Hepatocyte (in vitro differentiated cells): ENCODE measurements at places on chromosomes 3 and 15.

GRCh38 chr3:124774327-124774718 is 44.1 kb downstream of the UMPS start:
- DNase-seq = peak; percentile 40

GRCh38 chr15:70495991-70496599 is 267.3 kb downstream of the UACA start:
- DNase-seq = no peak

DNA sequence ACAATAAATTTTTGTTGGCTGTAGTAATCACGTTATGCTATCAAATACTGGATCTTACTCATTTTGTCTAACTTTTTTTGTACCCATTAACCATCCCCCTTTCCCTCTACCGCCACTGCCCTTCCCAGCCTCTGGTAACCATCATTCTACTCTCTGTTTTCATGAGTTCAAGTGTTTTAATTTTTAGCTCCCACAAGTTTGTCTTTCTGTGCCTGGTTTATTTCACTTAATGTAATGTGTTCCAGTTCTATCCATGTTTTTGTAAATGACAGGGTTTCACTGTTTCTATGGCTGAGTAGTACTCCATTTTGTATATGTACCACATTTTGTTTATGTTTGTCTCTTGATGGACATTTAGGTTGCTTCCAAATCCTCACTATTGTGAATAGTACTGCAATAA is 52.1 kb downstream of the STARD9 start:
- DNase-seq = no peak

DNA sequence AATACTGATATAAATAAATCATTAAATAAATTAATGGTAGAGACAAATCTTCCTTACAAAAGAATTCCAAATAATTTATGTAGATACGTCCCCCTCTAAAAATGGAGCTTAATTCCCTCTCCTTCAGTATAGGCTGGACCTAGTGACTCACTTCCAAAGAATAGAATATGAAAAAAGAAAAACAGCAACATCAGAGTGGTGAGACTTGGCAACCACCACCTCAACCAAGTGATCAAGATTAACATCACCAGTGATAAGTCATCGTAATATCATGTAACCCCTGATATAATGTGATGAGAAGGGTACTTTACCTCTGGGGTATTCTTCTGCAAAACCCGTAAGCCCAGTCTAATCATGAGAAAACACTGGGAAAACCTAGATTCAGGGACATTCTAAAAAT is 13.4 kb downstream of the GOLGB1 start:
- DNase-seq = no peak

- no peak for DNase-seq
Measured at GRCh38 chr3:46908294-46908985, 30.9 kb downstream of the PTH1R start.

GRCh38 chr15:81388436-81388770 is 14.4 kb upstream of the TMC3 start:
- DNase-seq = no peak

- no peak for DNase-seq
Measured at GRCh38 chr3:47314056-47314764, 31.5 kb downstream of the KLHL18 start.

GRCh38 chr15:69513450-69513960 is 60.9 kb downstream of the RPLP1 start:
- DNase-seq = no peak

- no peak for DNase-seq
Measured at GRCh38 chr3:127694467-127695215, 21.9 kb downstream of the ABTB1 start.

- no peak for DNase-seq
Measured at GRCh38 chr15:75048394-75048793, 25.0 kb downstream of the PPCDC start.

- no peak for DNase-seq
Measured at GRCh38 chr3:33490641-33491241, 50.5 kb upstream of the UBP1 start.

DNA sequence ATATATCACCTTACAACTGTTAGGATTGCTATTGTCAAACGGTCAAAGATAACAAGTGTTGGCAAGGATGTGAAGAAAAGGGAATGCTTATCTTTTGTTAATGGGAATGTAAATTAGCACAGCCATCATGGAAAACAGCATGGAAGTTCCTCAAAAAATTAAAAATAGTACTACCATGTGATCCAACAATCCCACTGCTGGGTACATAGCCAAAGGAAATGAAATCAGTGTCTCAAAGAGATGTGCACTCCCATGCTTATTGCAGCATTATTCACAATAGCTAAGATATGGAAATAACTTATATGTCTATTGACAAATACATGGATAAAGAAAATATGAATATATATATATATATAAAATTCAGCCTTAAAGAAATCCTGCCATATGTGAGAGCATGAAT is 274.6 kb downstream of the EDEM1 start:
- no peak for DNase-seq

GRCh38 chr3:32004113-32004765 is 22.7 kb downstream of the ZNF860 start:
- DNase-seq = peak; percentile 15

GRCh38 chr15:66593219-66593780 is 27.5 kb upstream of the LCTL start:
- no peak for DNase-seq

DNA sequence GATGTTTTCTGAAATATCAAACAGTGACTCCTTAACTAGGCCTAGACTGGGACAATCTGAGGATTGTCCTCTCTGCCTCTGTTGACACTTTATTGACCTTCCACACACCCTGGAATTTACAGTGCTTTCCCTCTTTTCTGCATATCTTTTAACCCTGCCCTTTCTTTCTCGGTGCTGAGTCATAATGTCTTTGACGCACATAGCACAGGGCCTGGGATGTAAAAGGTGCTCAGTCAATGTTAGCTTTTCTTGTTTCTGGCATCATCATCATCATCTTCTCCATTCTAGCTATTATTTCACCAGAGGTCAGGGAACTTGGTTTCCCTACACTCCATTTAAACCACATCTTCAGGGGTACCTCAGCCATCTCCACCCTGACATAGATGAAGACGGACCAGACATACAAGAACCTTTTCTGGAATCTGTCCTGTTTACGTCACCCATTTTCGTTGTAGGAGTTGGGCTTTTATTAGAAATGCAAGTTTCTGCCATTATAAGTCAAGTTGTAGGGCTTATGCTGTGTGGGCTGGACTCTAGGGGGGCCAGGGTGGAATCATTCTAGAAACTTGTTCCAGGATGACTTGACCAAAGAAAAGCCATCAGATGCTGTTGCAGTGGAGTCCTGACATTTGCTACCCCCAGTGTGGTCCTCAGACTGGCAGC is 46.6 kb downstream of the ZBTB38 start:
- no peak for DNase-seq

- no peak for DNase-seq
Measured at GRCh38 chr3:142530296-142530695, 48.2 kb downstream of the ATR start.

GRCh38 chr3:107429320-107430181 is 52.3 kb downstream of the CCDC54 start:
- peak; percentile 90 for DNase-seq

DNA sequence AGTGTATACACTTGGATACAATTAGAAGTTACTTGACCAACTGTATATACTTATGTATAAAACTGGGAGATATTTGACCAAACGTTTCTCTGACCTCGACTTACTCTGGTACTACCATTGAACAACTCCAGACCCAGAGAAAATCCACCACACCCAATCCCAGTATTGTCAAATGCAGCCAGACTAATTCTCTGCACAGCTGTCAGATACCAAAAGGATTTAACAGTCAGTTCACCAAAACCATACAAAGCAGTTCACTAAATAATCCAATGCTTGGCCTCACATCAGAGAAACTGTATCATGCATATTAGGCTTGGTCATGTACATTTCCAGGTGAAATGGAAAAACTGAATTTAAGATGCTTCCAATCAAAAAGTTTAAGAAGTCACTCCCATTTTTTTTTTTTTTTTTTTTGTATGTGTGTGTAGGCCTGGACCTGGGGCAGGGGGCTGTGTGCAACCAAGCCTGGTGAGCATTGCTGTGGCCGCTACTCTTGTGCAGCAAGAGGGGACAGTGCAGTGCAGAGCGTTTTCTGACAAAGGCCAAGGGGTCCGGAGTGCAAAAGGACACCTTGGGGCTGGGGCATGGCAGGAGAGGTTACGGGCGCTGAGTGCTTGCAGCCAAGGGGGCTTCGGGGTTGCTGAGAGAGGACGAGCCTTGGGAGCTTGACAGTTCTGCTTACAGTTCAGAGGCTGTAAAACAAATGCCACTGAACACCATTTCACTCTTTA is 1.4 kb downstream of the TOMM70 start:
- DNase-seq = no peak

GRCh38 chr3:190180268-190180667 is 59.6 kb upstream of the P3H2 start:
- no peak for DNase-seq

- no peak for DNase-seq
Measured at GRCh38 chr3:10268930-10269329, 20.7 kb downstream of the TATDN2 start.

DNA sequence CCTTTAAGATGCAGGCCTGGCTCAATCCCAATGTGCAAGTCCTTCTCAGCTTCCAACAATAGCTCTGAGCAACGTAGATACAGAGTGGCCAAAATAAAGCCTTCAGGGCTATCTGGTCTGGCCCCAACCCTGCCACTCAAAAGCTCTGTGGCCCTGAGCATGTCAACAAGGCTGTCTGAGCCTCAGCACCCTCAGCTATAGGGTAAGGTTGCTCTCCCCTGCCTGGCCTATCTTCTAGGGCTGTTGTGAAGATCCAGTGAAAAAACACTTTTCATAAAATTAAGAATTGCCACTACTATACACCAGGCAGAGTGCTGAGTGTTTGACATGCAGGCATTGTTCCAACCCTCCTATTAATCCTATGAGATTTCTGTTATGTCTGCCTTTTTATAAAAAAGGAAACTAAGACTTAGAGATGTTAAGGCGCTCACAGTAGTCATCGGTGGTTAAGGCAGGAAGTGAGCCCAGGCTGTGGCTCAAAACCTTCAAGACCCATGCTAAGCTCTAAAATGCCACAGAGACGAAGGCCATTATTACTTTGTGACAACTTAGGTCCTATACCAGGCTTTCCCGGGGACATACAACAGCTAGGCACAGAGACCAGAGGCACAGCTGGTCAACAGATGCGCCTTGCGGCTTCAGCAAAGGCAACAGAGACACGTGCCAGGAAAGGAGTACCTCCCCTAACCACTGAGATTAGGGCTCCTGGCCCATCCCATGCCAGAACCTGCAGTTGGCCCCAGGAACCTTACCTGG is 5.1 kb downstream of the POLG start:
- DNase-seq = no peak
